ENCODE measurements at places on chromosomes 5 and 9.

GRCh38 chr9:129464972-129465833 lies 155.7 kb downstream of the C9orf50 start:
- no peak for DNase-seq

DNA sequence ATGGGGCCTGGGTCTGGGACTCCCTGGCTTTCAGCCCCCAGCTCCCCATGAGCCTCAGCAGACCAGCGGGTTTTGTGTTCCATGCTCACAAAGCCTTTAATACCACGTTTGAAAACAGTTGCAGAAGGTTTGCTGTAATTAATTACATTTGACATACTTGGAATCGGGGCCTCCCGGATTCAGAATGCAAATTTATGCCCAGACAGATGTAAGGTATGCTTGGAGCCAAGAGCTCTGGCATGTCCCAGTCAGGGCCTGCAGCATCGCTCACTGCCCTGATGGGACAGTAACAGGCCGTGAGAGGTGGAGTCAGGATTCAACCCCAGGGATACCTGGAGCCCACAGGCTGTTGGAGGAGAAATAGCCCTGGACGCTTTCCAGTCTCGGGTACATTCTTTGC lies 12.2 kb downstream of the ZNF618 start:
- DNase-seq: no peak

- no peak for DNase-seq
Measured at GRCh38 chr5:9538504-9538903, 7.4 kb downstream of the SEMA5A start.

GRCh38 chr9:105116052-105116868 lies 128.2 kb upstream of the SLC44A1 start:
- no peak for DNase-seq

GRCh38 chr9:119697996-119698395 lies 328.8 kb upstream of the BRINP1 start:
- DNase-seq: no peak

DNA sequence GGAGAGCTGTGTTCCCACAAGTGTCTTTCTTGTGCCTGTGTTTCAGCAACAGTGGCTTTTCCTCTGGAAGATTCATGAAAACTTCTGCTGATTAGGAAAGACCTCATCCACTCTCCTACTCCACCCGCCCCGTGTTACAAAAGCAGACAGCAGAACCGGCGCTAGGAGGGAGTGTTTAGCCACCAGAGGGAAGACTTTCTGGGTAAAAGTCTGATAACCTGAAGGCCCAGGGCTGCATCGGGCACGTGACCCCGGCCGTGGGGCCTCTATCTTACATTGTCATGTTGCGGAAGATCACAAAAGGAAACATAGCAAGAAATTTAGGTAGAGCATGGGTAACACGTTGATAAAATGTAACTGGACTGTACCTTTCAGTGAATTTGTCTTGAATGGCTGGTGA lies 32.0 kb upstream of the DMRT2 start:
- no peak for DNase-seq

DNA sequence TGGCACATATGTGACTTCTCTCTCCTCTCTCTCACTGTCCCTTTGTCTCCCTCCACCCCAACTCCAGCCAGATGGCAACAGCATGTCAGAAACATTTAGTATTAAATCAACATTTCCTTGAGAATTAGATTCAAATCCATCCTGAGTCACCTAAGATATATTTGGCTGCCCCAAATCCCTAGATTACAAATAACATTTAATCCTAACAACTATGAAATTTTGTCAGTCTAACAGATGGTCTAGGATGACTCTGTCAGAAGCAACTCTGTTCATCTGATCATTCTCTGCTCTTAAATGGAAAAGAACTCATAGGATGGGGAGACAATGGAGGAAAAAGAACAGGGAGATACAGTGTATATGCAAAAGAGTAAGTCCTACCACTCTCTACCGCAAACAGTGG lies 201.2 kb downstream of the TSSK1B start:
- no peak for DNase-seq

All from activated CD8-positive, alpha-beta memory T cell treated with anti-CD3 and anti-CD28 coated beads for 4 hours (primary cell).